ENCODE measurements at places on chromosomes 16 and 17.

GRCh38 chr17:11284811-11285210 lies 43.8 kb downstream of the SHISA6 start:
- no peak for ATAC-seq

- ATAC-seq, result no peak
Observed at GRCh38 chr16:57977418-57978069, 6.6 kb upstream of the CNGB1 start.

- no peak for ATAC-seq
Observed at GRCh38 chr16:64074706-64075105, 1047.2 kb downstream of the CDH11 start.

GRCh38 chr17:36459601-36460000 lies 26.9 kb upstream of the ZNHIT3 start:
- ATAC-seq, result no peak

GRCh38 chr16:56862776-56863175 lies 2.2 kb upstream of the SLC12A3 start:
- no peak for ATAC-seq

GRCh38 chr17:67520252-67520906 lies 143.3 kb downstream of the PITPNC1 start:
- ATAC-seq, result peak; percentile 57

GRCh38 chr16:53855511-53855910 lies 151.6 kb downstream of the FTO start:
- ATAC-seq, result no peak

DNA sequence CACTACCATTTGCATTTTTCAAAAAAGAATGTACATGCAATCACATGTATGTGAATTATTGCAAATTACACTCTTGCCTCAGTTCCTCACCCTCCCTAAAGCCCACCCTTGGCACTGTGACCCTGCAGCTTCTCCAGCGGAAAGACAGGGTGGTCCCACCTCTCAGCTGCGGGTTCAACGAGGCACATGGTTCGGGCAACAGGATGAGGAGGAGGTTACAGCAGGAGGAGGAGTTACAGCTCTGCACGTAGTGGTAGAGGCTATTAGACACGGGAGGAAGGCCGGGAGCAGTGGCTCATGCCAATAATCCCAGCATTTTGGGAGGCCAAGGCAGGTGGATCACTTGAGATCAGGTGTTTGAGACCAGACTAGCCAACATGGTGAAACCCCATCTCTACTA lies 5.2 kb downstream of the C16orf95 start:
- ATAC-seq, result no peak

- ATAC-seq, result no peak
Observed at GRCh38 chr16:50534091-50534490, 14.1 kb upstream of the NKD1 start.

DNA sequence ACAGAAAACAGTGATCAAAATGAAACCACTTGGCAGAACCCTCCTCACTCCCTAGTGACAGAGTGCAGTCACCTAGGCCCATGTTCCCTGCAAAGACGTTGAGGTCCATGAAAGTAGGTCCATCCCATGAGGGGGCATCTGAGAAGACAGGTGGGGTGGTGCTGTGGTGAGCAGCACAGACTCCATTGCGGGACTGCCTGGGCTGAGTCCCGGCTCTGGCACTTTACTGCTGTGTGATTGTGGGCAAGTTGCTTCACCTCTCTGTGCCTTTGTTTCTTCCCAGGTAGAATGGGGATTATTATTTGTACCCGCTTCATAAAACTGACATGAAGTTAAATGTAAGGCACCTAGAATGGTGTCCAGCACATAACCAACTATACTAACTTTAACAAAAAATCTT lies 23.5 kb upstream of the RHOT1 start:
- ATAC-seq, result no peak

DNA sequence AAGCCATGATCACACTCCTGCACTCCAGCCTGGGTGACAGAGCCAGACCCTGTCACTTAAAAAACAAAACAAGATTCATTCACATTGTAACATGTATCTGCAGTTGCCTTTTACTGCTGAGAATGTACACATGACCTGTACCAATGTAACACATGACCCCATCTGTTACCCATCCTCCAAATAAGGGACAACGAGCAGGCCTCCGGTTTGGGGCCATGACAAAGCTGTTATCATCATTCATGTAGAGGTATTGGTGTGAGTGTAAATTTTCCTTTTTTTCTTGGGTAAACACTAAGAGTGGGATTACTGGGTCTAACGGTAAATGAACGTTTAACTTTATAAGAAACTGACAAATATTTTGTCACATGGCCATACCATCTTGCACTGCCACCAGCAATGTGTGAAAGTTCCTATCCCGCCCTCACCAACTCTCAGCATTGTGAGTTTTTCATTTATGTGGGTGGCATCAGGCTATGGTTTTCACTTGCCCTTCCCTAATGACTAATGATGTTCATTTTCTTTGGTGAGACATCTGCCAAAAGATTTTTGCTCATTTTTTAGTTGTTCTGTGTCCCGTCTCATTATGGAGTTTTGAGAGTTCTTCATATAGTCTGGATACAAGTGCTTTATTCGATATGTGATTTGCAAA lies 145.5 kb downstream of the C16orf78 start:
- ATAC-seq, result no peak

DNA sequence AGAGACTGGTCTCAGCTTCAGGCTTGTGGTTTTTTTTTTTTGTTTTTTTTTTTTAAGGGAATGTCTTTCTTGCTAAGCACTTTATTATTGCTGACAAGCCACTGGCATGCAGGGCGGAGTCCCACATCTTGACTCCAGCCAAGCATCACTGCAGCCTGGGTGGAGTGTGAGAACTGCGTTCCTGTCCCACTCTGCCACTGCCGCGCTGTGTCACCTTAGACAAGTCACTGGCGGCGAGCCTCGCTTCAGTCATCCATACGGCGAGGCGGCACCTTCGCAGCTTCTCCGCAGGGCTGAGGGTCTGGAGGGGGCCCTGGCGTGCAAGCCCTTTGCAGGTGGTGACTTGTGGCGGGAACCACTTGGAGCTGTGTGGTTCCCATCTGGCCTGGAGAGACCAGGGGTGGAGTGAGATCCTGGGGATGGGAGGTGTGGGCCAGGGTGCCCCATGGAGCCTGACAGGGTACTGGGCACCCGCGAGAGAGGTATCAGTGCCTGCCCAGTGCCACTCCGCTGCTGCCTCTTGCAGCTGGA lies 99.1 kb upstream of the CIBAR2 start:
- ATAC-seq, result no peak

- no peak for ATAC-seq
Observed at GRCh38 chr17:68089881-68090280, 54.3 kb downstream of the KPNA2 start.

GRCh38 chr17:41697122-41697962 lies 8.7 kb downstream of the EIF1 start:
- ATAC-seq, result no peak

DNA sequence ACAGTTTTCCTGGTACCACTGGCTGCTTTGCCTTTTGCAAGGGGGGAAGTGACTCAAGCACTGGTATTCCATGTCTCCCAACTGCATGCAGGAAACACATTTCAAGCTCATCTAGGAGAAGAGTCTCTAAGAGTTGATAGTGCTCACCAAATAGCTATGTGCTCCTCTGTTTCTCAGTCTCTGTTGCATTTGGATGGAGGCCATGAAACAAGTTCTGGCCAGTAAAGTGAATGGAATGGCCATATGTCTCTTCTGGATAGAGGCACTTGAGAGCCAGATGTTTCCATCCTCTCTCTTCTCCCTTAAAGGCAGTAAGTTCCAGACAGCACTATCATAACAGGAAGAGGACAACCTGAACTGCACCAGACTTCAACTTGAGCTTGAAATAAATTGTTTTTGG lies 60.6 kb downstream of the C16orf82 start:
- no peak for ATAC-seq

- peak; percentile 29 for ATAC-seq
Observed at GRCh38 chr16:69465083-69465721, 40.8 kb downstream of the CYB5B start.

GRCh38 chr16:66849021-66849420 lies 4.8 kb downstream of the CA7 start:
- no peak for ATAC-seq

- no peak for ATAC-seq
Observed at GRCh38 chr16:783404-784161, 4.6 kb downstream of the RPUSD1 start.

GRCh38 chr16:20302389-20302788 lies 24.9 kb downstream of the GP2 start:
- no peak for ATAC-seq

DNA sequence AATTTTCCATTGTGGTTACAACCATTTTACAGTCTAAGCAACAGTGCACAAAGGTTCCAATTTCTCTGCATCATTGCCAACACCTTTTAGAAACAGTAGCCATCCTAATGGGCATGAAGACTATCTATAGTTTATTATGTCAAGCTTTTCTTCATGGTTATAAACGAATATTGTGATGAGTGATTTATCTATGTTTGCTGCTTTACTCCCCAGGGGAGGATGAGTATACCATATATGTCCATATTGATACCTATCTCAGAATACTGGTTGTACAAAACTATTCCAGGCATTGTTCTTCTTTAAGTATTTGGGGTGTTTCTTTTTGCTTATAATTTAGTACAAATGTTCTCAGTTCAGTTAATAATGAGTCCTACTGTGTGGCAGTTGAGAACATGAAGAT lies 98.3 kb downstream of the PRKCA start:
- no peak for ATAC-seq

DNA sequence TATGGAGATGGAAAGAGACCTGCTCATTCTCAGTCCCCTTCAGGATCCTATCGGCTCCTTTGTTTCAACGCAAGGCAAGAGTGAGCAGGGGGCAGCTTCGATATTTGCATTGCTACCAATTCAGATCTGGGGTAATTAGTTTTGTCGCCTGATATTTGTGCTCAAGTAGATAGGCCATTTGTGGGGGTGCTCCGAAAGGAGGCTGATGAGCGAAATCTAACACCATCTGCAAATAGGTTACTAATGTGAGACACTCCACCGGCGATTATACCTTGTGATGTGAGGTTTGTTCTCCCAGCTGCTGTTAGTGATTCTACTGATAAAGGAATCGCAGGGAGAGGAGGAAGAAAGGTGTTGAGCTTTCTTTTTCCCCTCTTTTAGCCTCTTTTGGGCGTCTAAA lies 31.5 kb downstream of the WSCD1 start:
- no peak for ATAC-seq

GRCh38 chr17:78267253-78268073 lies 36.0 kb downstream of the TMEM235 start:
- peak; percentile 21 for ATAC-seq

DNA sequence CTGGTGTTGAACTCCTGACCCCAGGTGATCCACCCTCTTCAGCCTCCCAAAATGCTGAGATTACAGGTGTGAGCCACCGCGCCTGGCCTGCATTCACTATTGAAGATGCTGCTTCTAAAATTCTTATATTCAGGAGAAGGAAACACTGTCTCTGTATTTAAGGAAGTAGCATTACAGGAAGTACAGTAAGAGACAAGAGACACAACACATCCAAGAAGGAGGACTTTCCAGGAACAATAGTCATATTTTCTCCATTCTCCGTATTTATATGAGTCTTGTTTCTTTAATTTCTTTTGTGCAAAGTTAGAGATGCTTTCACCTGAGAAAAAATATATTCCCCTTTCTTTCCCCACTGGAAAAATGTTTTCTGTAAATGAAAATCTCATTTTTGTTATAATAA lies 18.3 kb upstream of the ABCA3 start:
- ATAC-seq, result no peak

GRCh38 chr16:84323606-84324005 lies 28.9 kb downstream of the WFDC1 start:
- no peak for ATAC-seq

DNA sequence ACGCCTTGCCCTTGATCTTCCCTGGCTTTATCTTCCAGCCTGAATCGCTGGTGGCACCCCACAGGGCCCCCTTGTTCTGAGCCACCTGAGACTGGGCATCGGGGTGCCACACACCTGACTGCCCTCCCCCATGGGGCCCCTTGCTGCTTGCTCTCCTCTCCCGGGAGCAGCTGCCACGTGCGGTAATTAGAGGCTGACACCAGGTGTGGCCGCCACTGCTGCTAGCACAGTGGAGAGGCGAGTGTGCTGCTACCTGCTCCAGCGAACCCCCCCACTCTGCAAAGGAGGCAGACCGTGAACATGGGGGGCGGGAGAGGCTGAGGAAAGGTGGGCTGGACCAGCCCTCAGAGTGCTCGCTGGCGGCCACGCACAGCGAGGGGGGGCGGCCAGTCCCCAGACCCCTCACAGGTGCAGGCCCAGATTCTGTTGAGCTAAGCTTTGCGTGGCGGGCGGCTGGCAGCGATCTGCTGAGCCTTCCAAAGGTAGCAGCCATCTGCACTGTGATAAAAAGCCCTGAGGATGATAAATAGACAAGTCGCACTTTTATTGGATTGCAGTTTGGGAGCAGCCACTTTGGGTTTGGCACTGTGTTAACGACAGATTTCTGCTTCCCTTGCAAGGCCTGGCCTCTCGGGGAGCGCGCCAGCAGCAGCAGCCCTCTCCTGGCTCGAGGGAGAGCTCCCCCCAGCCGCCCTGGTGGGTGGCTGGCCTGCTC lies 167.9 kb upstream of the GSE1 start:
- no peak for ATAC-seq

DNA sequence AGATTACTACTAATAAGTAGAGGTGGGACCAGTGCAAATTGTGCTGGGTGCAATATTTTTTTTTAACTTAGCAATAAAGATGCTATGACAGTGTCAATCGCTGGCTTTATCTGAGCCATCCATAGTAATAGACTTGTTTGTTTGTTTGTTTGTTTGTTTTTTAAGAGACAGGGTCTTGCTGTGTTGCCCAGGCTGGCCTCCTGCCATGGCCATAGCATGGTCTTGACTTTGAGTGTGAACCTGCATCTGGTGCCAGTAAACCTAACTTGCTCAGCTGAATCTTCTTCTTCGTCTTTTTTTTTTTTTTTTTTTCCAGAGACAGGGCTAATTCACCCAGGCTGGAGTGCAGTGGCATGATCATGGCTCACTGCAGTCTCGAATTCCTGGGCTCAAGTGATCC lies 46.6 kb downstream of the ZNRF1 start:
- ATAC-seq, result no peak

GRCh38 chr17:1487939-1488825 lies 4.3 kb downstream of the MYO1C start:
- peak; percentile 52 for ATAC-seq

DNA sequence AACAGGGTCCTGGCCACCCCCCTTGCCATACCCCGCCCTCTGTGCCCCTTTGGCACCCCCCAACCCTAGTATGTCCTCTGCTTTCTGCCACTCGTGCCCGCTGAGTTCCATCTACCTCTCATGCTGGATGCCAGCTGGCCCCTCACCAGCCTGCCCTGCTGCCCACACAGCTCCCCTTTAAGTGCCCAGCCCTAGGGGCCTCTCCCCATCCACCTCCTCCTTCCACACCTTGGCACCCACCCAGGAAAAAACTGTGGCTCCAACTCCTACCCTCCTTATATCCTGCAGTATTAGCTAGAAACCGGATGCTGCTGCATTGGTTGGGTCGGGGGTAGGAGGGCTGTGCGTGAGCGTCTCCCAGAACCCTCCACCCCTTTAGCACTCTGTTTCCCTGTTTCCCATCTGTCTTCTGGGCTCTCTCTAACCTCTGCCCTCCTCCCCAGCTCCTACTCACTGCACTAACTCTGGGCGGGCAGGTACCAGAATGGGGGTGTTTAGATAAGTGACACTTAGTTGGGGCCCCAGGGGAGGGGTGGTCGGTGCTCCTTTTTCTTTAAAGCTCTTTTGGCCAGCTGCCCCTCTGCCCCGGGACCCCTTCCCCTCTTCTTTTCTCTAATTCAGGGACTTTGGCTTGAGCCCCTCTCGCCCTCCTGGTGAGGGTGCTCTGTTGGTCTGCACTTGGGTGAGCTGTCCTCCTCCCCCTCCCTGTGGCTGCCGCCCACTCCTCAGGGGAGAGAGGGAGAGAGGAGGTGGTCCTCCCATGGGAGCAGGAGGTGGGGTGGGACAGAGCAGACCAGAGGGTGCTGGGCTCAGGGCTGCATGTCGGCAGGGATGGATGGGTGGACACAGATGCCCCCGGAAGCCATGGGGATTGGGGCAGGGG lies 9.9 kb downstream of the NR1D1 start:
- no peak for ATAC-seq
